ENCODE measurements at places on chromosomes 13 and 19.

DNA sequence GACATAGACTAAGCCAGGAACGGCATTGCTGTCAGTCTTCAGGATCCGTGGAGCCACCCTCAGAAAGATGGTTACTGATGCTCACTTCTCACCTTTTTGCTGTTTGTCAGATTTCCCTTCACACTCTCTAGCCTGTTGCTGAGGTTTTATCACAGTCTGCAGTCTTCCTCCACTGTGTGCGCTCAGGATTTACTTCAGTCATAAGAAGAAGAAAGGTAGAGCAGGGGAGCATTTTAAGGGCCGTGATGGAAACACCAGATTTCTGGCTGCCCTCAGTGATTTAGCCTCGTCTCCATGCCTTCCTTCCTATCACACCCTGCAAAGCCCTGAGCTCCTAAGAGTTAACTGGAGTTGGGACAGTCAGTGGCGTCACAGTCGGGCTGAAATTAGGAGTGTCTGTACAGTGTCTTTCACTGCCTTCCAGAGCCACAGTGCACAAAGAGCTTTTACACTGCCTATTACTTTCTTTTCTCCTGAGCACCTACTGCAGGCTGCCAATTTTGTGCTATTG, 60.0 kb upstream of the GPR183 start:
- DNase-seq, result no peak

GRCh38 chr13:99050983-99051488, 73.2 kb upstream of the DOCK9 start:
- no peak for DNase-seq

GRCh38 chr19:4768934-4769777, 22.4 kb upstream of the FEM1A start:
- DNase-seq, result peak; percentile 74

DNA sequence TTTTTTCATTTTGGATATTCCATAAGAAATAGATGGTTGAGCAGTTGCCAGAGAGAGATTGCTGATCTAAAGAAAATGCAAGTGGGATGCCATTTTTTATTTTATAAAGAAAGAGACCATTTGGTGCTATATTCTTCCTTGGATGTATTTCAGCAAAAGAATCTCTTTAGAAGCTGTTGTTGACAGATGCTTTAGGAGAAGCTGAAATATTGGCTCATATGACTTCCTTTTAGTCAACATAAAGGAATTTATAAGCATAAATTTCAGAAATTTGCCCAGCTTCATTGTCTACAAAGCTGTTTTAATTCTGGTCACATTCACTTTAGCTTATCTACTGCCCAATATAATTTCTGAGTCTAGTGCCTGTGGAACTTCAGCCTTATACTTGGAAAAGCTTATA, 36.9 kb downstream of the POLR1D start:
- DNase-seq, result no peak

- DNase-seq, result no peak
Measured at GRCh38 chr13:99280166-99280565, 22.0 kb upstream of the GPR18 start.

GRCh38 chr13:50453188-50453587, 390.3 kb downstream of the DLEU7 start:
- no peak for DNase-seq

DNA sequence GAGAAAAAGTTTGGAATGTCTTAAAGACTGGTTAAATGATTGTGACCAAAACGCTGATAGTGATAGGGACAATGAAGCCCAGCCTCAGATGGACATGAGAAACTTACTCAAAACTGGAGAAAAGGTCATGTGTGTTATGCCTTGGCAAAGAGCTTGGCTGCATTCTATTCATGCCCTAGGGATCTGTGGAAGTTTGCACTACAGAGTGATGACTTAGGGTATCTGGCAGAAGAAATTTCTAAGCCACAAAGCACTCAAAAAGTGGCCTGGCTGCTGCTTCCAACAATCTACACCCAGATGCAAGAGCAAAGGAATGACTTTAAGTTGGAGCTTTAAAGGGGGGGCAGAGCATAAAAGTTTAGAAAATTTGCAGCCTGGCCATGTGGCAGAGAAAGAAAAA, 521.3 kb downstream of the UQCRFS1 start:
- DNase-seq, result no peak

DNA sequence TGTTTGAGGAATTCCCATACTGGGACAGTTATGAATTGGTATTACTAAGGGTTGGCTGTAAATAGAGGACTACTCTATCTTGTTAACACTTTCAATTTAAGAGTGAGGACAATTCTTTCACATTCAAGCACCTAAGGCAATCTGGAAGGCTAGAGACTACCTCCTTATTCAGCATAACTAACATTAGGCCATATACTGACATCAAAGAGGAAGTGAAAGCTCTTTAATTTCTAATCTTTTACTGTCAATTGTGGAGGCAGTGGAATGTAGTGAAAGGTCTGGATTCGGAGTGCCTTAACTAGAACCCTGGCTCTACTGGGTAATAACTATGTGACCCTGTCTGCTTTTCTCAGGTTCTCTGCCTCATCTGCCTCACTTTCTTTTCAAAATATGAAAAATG, 134.0 kb downstream of the UFM1 start:
- DNase-seq, result no peak

GRCh38 chr19:47582320-47582909, 9.5 kb upstream of the ZNF541 start:
- DNase-seq, result no peak

- no peak for DNase-seq
Measured at GRCh38 chr13:80157261-80157932, 183.5 kb downstream of the SPRY2 start.

DNA sequence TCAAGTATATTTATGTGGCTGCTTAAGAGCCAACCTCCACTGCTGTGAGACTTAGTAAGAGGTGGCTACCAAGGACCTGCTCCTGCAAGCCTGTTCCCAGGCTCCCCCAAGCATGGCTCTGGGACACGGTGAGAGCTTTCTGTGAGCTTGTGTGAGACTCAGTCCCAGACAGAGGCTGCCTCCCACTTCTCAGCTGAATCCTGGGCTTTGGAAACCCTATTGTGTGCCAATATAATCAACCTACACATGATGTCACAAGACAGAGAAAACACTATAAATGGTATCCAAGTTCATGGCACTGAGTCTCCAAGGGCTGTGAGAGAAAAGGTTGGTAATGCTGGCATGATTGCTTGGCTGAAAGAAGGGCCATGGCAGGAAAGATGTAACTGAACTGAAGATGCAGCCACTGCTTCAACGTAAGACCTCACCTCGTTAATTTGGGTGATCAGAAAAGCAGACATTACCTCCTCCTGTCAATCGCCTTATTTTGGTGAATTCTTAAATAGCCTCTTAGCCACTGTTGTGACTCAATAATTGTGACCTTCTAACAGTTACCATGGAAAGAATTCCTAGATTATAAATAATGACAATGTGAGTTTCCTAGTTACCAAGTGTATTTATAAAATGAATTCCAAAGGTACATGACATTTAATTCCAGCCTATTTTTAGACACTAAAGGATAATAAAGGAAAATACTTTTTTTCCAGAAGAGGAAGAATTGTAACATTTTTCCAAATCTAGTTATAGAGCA, 332.0 kb downstream of the IRS2 start:
- DNase-seq, result no peak

GRCh38 chr13:27170516-27171243, 931 bp downstream of the USP12 start:
- DNase-seq, result no peak

GRCh38 chr13:65864039-65864438, 1366.1 kb downstream of the PCDH9 start:
- DNase-seq, result no peak

DNA sequence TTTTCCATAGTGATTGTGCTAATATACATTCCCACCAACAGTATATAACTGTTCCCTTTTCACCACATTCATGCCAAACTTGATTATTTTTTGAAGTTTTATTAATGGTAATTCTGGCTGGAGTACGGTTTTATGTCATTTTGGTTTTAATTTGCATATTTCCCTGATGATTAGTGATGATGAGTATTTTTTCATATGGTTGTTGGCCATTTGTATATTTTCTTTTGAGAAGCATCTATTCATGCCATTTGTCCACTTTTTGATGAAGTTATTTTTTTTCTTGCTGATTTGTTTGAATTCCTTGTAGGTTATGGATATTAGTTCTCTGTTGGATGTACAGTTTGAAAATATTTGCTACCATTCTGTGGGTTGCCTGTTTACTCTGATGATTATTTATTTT, 484.4 kb upstream of the SPRY2 start:
- DNase-seq, result no peak

GRCh38 chr13:107669391-107669993, 545.8 kb downstream of the LIG4 start:
- DNase-seq, result no peak

- no peak for DNase-seq
Measured at GRCh38 chr19:17244618-17245534, 843 bp downstream of the NR2F6 start.

GRCh38 chr13:73065665-73066340, 7.0 kb downstream of the KLF5 start:
- DNase-seq, result no peak

- peak; percentile 85 for DNase-seq
Measured at GRCh38 chr19:14571695-14572490, at the start of gene NDUFB7. Gene NDUFB7 (minus strand): TSS chr19:14572066. CDS start chr19:14572000, 66 bp downstream.

DNA sequence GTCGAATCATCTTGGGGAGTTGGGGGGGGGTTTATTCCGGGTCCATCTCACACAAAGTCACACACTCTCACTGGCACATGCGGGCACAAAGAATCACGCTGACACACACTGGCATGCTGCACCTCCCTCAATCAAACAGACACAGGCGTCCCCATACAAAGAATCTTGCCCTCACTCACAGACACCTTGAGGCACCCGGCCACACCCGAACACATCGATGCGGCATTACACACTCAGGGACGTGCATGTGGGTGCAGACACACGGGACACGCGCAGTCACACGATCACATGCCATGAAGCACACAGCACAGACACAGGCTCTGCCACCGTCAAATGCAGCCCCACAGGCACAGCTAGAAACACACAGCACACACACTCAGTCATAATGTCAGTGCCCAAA, 7.8 kb downstream of the NFIX start:
- no peak for DNase-seq

- DNase-seq, result no peak
Measured at GRCh38 chr13:111245576-111246384, 74.7 kb upstream of the TEX29 start.

DNA sequence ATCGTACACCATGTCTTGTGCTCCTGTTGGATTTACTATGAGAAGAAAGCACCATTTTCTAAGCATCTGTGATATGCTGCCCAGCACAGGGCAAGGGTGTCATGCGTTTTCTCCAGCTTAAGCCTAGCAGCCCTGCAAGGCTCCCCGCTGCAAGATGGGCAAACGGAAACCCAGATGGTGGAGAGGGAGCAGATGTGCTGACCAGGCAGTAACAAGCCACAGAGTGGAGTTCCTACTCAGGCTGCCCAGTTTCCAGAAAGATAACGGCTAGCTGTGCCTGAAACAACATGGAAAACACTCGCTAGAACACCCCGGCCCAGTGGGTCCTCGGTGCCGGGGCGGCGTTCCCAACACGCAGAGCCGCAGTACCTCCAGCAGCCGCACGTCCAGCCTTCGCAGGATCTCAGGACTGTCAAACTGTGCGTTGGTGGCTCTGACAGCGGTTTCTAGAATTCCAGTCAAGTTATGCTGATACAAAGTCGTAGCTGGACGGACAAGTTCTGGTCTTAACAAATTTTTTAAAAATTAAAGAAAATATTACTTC, 68.4 kb downstream of the TUBGCP3 start:
- DNase-seq, result no peak

- DNase-seq, result no peak
Measured at GRCh38 chr19:42095814-42096230, 19.9 kb downstream of the ZNF574 start.

GRCh38 chr13:19955873-19956559, 2.5 kb upstream of the ZMYM2 start:
- no peak for DNase-seq

DNA sequence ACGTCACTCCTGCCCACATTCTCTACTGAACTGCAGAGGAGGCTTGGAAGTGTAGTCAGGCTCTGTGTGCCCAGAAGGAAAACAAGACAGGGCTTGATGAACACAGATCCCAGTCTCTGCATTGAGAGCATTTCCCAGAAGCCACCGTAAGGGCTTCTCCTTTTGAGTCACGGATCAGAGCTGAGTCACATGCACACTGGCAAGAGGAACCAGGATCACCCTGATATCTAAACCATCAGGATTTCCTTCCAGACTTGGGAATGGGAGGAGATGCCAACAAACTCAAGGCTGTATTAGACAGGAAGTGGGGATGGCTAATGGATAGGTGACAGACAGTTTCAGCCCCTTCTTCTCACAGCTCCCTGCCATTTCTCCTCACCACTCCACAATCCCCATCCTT, 17.7 kb upstream of the FBXO17 start:
- no peak for DNase-seq

DNA sequence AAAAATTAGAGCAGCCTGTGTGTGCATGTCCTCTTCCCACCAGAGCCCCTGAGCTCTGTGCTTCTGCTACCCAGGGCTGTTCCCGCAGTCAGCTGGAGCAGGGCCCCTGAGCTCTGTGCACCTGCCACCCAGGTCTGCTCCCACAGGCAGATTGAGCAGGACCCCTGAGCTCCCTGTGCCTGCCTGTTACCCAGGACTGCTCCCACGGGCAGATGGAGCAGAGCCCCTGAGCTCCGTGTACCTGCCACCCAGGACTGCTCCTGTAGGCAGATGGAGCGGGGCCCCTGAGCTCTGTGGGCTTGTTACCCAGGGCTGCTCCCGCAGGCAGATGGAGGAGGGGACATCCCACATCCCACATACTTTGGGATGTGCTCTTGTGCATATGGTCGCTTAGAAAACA, 186.8 kb upstream of the SOX1 start:
- no peak for DNase-seq

DNA sequence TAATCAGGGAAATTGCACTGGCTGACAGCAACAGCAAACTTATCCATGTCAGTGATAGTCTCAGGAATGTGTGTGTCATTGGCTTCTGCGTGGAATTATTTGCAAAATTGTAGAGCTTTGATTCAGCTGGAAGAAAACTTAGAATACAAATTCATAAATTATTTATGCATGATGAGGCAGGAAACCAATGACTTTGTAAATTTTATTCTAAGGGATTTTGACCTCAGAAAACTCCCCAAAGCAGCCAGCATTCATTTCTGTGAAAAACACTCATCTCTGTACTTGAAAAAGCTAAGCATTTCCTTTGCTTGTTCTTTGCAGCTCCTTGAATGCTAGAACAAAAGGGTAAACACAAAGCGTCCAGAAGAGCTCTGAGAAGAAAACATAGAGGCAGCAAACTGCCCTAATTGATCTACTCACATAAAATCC, 162.4 kb downstream of the DCT start:
- DNase-seq, result no peak

- DNase-seq, result peak; percentile 93
Measured at GRCh38 chr19:4909897-4910593, 744 bp downstream of the UHRF1 start.

DNA sequence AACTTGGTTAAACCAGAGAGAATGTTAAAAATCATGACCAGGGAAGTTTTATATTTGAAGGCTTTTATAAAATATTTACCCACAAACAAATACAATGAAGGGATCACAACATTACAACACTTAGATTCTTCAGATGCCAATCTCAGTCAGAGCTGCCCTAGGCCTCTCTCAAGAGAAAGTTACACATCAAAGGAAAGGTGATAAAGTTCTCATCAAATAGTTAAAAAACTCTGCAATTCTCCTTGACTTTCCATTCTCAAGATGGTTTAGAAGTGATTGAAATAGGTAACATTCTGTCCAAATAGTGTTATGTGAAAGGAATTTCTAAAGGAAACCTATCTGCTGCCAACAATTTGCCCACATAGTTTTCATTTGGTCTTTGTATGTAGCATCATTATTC, 1115.2 kb upstream of the MIR17HG start:
- DNase-seq, result no peak

GRCh38 chr19:4064496-4065260, 2.0 kb downstream of the ZBTB7A start:
- DNase-seq, result peak; percentile 56

- no peak for DNase-seq
Measured at GRCh38 chr13:47317356-47317755, 420.5 kb upstream of the HTR2A start.
